ENCODE measurements at places on chromosomes 6 and 20. TPM values are rescaled to one million over a fixed set of nuclear protein-coding genes. Genes with fewer than 3 reads are reported as not detected.

DNA sequence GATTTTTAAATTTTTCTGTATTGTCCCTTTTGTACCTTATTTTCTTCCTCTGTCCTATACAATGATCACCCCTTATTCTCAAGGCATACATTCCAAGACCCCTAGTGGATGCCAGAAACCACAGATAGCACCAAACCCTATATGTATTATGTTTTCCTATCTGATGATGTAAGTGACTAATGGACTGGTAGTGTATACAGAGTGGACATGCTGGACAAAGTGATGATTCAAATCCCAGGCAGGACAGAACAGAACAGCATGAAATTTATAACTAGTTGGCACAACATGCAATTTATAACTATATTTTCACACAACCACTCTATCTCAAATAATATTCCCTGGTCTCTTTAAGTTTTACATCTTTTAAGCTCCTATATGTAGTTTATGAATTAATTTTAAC is 205.6 kb upstream of the FLRT3 start:
- no peaks in the 10 kb centered on the region for H3K4me1 ChIP-seq
- DNase-seq, result no peak
- H3K36me3 ChIP-seq, result no peaks in the 10 kb centered on the region
- no peak overlapping the region for H3K4me3 ChIP-seq
- no peaks in the 10 kb centered on the region for H3K27me3 ChIP-seq

Gene LINC00237
- not detected for total RNA-seq

Gene TFAP2B
- not detected for total RNA-seq

Gene OR2J3
- total RNA-seq, result not detected

- no peaks in the 10 kb centered on the region for H3K36me3 ChIP-seq
- DNase-seq, result no peak
- peaks cover 7% of the 10 kb centered on the region for H3K27me3 ChIP-seq
- no peak overlapping the region for H3K27ac ChIP-seq
- no peak overlapping the region for H3K4me3 ChIP-seq
- H3K4me1 ChIP-seq, result no peaks in the 10 kb centered on the region
Observed at GRCh38 chr20:23096986-23097520, 10.9 kb upstream of the CD93 start.

GRCh38 chr6:155224618-155225017 is 39.2 kb upstream of the CLDN20 start:
- H3K27me3 ChIP-seq, result no peaks in the 10 kb centered on the region
- peaks cover 15% of the 10 kb centered on the region for H3K4me1 ChIP-seq
- no peaks in the 10 kb centered on the region for H3K36me3 ChIP-seq
- no peak for DNase-seq
- no peak overlapping the region for H3K4me3 ChIP-seq

GRCh38 chr6:37137201-37138090 is 32.5 kb upstream of the PIM1 start:
- no peaks in the 10 kb centered on the region for H3K27me3 ChIP-seq
- DNase-seq, result peak; percentile 99
- H3K4me1 ChIP-seq, result peaks cover 61% of the 10 kb centered on the region
- H3K36me3 ChIP-seq, result no peaks in the 10 kb centered on the region
- peak overlapping the region; percentile 98 for H3K27ac ChIP-seq

Gene DCDC2
- total RNA-seq, result 3.2 TPM

DNA sequence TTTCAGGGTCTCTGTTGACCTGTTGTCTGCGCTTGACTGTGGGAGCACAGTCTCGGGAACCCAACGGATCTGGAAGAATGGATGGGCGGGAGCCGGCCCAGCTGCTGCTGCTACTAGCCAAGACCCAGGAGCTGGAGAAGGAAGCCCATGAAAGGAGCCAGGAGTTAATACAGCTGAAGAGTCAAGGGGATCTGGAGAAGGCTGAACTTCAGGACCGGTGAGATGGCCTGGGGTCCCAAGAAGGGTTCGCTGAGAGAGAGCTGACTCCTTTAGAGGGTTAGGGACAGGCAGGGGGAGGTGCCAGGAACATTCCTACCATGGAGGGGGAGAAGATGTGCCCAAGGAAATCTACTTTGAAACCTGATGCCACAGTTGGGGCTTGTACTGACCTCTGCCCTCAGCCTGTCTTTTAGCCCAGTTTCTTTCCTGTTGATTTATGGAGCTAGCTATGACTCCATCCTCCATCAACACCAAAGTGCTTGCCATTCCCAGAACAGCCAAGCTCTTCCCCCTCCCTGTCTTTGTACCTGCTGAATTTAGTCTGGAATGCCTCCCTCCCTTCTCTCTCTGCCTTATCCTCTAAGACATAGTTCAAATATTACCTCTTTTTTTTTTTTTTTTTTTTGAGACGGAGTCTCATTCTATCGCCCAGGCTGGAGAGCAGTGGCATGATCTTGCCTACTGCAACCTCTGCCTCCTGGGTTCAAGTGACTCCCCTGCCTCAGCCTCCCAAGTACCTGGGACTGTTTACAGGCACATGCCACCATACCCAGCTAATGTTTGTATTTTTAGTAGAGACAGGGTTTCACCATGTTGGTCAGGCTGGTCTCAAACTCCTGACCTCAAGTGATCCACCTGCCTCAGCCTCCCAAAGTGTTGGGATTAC is 12.2 kb downstream of the CEP250 start:
- DNase-seq, result peak; percentile 73
- peaks cover 6% of the 10 kb centered on the region for H3K4me1 ChIP-seq
- peaks cover 47% of the 10 kb centered on the region for H3K36me3 ChIP-seq
- H3K4me3 ChIP-seq, result no peak overlapping the region
- no peaks in the 10 kb centered on the region for H3K27me3 ChIP-seq

- H3K36me3 ChIP-seq, result no peaks in the 10 kb centered on the region
- H3K4me3 ChIP-seq, result peak overlapping the region; percentile 94
- H3K4me1 ChIP-seq, result peaks cover 45% of the 10 kb centered on the region
- H3K27ac ChIP-seq, result peak overlapping the region; percentile 96
- DNase-seq, result peak; percentile 90
Observed at GRCh38 chr20:19976595-19977372, 40.4 kb upstream of the NAA20 start.

GRCh38 chr6:53464927-53465460 is 79.9 kb downstream of the GCLC start:
- no peaks in the 10 kb centered on the region for H3K27me3 ChIP-seq
- no peak overlapping the region for H3K27ac ChIP-seq
- H3K4me3 ChIP-seq, result no peak overlapping the region

Gene NEURL2
- total RNA-seq, result 6.9 TPM

Gene DEFB132
- not detected for total RNA-seq

DNA sequence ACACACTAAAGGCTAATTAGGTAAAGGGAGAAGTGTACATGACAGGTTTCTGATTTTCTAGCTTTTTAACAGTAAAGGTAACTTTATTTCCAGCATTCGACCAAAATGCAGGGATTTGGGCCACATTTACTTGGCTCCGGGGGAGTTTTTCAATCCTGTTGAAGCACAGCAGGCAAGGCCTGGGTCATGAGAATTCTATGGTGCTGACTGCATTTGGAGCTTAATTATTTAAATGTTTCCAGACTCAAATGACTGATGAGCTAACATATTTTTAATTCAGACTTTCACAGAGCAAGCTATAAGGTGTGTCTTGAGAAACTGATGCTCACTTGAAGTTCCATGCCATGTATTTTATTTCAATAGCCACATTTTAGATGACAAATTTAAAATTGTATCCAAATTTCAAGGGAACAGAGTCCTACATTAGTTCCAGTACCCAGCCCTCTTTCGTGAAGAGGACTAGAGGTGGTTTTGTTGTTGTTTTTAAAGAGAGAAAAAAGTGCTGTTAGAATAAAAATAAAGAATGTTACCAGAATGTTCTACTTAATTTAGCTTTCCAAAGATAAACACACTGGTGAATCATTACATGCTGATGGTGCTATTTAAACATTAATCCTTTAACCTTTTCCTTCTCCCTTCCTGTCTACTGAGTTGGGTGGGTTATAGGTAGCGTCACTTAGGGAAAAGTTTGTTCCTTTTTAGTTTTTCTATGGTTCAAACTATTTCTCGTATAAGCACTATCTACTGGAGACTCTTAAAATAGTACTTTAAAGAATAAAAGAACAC is 82.3 kb upstream of the PHACTR2 start:
- no peaks in the 10 kb centered on the region for H3K27me3 ChIP-seq
- H3K4me1 ChIP-seq, result peaks cover 6% of the 10 kb centered on the region
- no peak overlapping the region for H3K4me3 ChIP-seq
- DNase-seq, result no peak
- H3K36me3 ChIP-seq, result no peaks in the 10 kb centered on the region
- H3K27ac ChIP-seq, result no peak overlapping the region

- no peak overlapping the region for H3K27ac ChIP-seq
- peaks cover 8% of the 10 kb centered on the region for H3K4me1 ChIP-seq
- H3K4me3 ChIP-seq, result no peak overlapping the region
- H3K27me3 ChIP-seq, result no peaks in the 10 kb centered on the region
Observed at GRCh38 chr20:64075556-64075955, 3.8 kb downstream of the RGS19 start.

Gene PRKN
- total RNA-seq, result 1.5 TPM

- peaks cover 33% of the 10 kb centered on the region for H3K4me1 ChIP-seq
- DNase-seq, result peak; percentile 93
- no peaks in the 10 kb centered on the region for H3K36me3 ChIP-seq
Observed at GRCh38 chr6:11921017-11921438, 91.1 kb upstream of the HIVEP1 start.

DNA sequence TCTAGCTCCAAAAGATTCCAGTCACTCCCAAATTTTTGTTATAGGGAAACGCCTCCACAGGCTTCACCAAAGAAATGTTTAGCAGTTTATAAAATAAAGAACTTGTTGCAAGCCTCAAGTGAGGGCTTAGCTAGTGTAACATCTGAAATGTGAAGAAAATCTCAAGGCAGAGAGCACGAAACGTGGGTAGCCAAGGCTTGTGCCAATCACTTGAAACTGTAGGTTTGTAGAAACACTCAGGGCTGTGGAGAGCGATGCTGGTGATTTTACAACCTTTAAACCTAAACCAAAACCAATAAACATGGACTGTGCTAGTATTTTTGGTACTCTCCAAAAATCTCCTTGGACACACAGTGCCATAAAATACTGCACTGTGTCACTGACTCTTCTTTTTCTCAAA is 108.1 kb upstream of the TRAF3IP2 start:
- DNase-seq, result no peak
- H3K27me3 ChIP-seq, result no peaks in the 10 kb centered on the region
- peaks cover 9% of the 10 kb centered on the region for H3K36me3 ChIP-seq
- H3K27ac ChIP-seq, result no peak overlapping the region
- H3K4me1 ChIP-seq, result peaks cover 21% of the 10 kb centered on the region

DNA sequence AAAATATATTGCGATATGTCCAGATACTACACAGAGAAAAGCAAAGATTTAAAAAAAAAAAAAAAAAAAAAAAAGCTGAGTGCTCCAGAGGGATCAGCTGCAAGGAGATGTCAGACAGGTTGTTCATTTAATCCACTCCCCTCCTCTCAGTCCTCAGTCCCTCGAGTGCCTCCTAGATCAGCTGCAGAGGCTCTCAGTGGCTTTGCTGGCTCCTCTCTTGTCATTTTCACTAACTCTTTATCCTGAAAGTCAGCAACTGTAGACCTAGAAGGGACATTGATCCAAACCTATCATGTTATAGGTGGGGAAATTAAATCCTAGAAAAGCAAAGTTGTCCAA is 61.6 kb downstream of the KIAA0319 start:
- no peak for DNase-seq
- H3K27ac ChIP-seq, result no peak overlapping the region
- H3K36me3 ChIP-seq, result no peaks in the 10 kb centered on the region
- H3K4me1 ChIP-seq, result peaks cover 3% of the 10 kb centered on the region

GRCh38 chr6:35419417-35419816 is 32.7 kb upstream of the FANCE start:
- peaks cover 13% of the 10 kb centered on the region for H3K4me1 ChIP-seq
- no peak overlapping the region for H3K27ac ChIP-seq
- peaks cover 10% of the 10 kb centered on the region for H3K36me3 ChIP-seq
- H3K27me3 ChIP-seq, result no peaks in the 10 kb centered on the region
- DNase-seq, result peak; percentile 14
- no peak overlapping the region for H3K4me3 ChIP-seq

Data from astrocyte (in vitro differentiated cells and primary cell).